ENCODE measurements at places on chromosomes 6 and 20.

DNA sequence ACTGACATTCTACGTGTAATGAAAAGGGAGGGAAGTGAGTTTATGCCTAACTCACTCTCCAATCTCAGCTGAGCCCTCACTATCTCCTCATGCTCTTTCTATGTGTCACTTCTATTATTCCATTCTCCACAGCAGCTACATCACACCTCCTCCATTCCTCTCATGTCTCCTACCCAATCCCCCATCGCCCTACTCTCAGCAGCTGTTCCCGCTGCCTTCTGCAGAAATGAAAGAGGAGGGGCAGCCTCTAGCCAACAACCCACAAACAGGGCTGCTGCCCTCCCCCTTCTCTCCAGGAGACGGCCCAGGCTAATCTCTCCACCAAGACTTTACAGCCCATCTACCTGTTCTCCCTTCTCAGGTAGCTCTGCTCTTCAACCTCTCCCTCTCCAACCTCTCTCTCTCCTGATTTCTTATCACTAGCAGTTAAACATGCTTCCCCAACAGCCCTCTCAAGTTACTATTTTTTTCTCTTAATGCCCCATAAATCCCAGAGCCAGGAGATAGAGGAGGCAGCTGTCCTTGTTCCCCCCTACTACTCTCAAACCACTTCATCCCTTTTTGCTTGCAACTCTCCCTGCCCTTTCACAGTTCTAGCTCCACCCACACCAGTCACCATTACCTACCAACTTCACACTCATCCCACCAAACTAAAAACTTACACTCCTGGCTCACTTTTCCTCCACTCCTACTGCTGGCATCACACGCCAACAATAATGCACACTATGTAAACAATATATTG, 136.5 kb downstream of the BTBD9 start:
- DNase-seq: no peak

DNA sequence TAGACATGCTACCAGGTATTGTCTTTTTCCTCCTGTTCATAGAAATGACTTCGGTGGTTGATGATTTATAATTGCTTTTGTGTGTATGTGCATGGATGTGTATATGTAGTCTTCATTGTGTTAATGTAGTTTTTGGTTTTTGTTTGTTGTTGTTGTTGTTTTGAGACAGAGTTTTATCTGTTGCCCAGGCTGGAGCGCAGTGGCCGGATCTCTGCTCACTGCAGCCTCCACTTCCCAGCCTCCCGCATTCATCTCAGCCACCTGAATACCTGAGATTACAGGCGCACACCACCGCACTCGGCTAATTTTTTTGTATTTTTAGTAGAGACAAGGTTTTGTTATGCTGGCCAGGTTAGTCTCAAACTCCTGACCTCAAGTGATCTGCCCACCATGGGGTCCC, 75.2 kb downstream of the HFE start:
- DNase-seq: no peak

GRCh38 chr6:125747589-125748405, 1.6 kb upstream of the HEY2 start:
- DNase-seq: no peak

- no peak for DNase-seq
Observed at GRCh38 chr6:43873806-43874714, 104.0 kb downstream of the VEGFA start.

DNA sequence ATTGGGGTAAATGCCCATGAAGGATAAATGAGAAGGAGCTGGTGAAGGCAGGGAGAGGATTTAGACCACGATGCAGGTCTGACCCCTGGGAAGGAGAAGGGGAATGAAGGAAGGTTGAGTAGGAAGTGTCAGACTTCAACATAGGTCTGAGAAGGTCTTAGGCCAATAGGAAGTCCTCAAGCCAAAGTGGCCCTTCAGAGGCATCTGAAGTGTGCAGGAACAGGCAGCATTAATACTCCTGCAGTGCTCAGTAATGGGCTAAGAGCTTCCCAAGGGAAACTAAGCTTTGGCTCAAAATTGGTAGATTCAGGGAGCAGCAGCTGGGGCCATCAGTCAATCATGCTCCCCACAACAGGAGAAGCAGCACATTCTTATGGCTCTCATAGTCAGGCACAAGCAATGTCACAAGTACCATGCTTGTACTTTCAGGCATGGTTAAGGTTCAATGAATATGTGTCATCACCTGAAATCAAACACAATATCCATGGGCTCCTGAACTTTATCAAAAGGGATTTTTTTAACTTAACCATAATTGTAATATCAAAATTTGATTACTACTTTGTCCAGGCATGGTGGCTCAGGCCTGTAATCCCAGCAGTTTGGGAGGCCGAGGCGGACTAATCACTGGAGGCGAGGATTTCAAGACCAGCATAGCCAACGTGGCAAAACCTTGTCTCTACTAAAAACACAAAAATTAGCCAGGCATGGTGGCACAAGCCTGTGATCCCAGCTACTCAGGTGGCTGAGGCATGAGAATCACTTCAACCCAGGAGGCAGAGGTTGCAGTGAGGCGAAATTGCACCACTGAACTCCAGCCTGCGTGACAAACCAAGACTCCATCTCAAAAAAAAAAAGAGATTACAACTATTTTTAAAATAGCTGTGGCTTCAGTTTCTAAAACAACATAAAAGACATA, 9.9 kb downstream of the RALGAPA2 start:
- DNase-seq: no peak
